Brain pericyte (primary cell): ENCODE measurements at places on chromosomes 1 and 21.

GRCh38 chr1:157288006-157288405 lies 149.8 kb upstream of the ETV3 start:
- DNase-seq = no peak

- DNase-seq = no peak
Measured at GRCh38 chr1:59039551-59039950, 255.7 kb upstream of the JUN start.

DNA sequence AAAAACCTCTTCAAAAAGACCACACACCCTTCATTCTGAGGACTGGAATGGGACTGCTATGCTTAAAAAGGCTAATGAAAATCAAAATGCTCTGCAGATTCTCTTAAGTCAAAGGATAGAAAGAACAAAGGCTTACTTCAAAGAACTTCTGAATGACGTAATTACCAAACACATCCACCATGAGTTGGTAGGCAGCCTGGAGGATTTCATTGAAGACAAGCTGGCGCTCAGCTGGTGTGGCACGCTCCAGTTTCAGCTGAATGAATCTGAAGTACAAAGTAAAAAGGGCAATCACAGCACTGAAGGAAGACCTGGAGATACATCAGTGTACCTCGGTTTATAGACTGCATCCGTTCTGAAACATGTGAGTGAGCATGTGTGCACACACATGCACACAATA lies 43.5 kb upstream of the SDC3 start:
- DNase-seq = no peak

DNA sequence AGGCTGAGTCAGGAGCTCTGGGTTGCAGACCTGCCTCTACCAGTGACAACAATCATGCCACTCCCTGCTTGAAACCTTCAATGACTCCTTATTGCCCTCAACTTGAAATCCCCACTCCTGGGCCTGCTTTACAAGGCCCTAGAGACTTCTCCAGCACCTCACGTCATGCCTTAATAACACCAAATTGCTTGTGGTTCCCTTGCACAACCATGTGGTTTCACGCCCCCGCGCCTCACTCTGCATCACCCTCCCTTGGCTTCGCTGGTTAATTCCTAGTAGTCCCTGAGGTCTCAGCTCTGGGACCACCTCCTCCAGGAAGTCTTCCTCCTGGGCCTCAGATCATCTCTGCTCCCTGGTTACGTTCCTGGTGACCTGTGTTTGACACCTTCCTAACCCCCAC lies 33.0 kb downstream of the EPHA2 start:
- DNase-seq = no peak

DNA sequence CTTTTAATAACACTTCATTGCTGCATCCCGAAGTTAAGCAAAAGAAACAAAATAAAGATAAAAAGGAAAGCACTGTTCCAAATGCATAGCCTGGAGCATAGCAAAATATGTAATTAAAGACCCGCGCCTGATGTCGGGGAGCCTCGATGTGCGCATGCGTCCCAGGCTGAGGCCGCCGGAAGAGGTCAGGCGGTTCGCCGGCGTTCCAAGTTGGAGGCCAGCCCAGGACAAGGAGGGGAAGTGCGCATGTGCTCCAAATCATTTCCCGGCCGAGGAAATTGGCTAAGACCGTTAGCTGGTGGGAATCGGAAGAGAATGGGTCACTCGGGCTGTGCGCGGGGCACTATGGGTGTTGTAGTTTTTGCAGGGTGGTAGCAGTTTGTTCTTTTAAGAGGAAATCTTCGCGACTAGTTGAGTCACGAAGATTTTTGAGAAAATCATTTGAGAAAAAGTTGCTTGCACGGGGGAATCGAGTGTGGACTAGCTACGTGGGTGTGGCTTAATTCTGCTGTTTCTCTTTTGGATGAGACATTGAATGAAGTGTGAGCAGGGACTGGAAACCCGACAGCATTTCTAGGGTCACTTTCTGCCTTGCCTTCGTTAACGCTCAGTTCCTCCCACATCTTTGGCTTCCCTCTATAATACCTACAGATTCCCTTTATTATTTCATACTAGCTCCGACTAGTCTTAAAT lies 31.0 kb upstream of the CD1D start:
- DNase-seq = peak; percentile 82

- DNase-seq = no peak
Measured at GRCh38 chr1:63607322-63607721, 14.1 kb downstream of the PGM1 start.

GRCh38 chr1:12644829-12645228 lies 944 bp downstream of the AADACL4 start:
- no peak for DNase-seq

DNA sequence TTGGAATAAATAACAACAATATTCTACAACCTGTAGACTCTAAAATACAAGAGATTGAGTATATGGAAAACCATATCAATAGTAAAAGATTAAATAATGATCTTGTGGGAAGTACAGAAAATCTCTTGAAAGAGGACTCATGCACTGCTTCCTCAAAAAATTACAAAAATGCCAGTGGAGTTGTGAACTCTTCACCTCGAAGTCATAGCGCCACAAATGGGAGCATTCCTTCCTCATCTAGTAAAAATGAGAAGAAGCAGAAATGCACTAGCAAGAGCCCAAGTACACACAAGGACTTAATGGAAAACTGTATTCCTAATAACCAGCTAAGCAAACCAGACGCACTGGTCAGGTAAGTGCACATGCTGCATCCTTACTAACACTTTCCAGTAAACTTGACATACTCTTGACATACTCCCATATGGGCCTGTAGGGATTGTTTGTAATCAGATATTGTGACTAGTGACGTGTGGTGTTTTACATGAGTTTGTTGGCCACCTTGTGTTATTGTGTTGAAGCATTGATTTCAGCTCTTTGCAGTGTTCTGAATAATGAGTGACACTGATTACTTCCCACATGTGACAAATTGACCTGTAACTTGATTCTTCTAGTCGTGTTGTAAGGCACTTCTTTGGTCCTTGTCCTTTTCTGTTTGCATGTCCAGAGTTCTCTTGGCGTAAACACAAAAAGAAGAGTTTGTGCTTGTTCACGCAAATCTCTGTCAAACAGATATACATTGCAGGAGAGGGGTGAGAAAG lies 28.0 kb downstream of the MACO1 start:
- DNase-seq = no peak

GRCh38 chr21:24025101-24025500 lies 1582.2 kb downstream of the MRPL39 start:
- DNase-seq = no peak

- no peak for DNase-seq
Measured at GRCh38 chr1:75612976-75613375, 2.1 kb upstream of the SLC44A5 start.

DNA sequence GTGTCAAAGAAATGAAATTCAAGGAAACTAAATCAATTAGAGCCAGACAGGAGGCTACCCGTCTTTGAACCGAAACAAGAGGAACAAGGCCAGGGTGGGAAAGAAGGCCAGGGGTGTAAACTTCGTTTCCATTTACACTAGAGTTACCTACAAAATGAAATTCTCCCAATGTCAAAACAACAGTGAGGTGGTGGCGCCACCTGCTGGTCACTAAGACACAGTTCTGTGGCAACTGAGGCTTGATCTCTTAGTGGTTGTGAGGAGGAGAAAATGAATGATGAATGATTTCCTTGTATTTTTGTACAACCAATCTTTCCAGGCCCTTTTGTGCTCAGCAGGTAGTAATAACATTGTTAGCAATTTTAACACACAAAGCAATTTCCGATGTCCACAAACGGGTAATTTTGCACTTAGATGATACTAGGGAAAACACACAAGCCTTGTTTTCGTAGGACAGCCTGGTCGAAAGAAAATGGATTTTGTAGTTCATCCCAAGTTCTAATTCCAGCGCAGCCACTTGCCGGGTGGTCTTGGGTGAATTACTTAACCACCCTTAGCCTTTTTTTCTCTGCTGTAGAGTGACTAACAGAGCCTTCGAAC lies 54.8 kb upstream of the SOD1 start:
- DNase-seq = no peak

- no peak for DNase-seq
Measured at GRCh38 chr1:56808410-56808809, 10.8 kb downstream of the FYB2 start.

- no peak for DNase-seq
Measured at GRCh38 chr1:67880056-67880601, 46.9 kb upstream of the GNG12 start.

- DNase-seq = no peak
Measured at GRCh38 chr1:76158126-76158525, 83.6 kb downstream of the ST6GALNAC3 start.

- no peak for DNase-seq
Measured at GRCh38 chr1:155691992-155692528, 3.2 kb downstream of the DAP3 start.

DNA sequence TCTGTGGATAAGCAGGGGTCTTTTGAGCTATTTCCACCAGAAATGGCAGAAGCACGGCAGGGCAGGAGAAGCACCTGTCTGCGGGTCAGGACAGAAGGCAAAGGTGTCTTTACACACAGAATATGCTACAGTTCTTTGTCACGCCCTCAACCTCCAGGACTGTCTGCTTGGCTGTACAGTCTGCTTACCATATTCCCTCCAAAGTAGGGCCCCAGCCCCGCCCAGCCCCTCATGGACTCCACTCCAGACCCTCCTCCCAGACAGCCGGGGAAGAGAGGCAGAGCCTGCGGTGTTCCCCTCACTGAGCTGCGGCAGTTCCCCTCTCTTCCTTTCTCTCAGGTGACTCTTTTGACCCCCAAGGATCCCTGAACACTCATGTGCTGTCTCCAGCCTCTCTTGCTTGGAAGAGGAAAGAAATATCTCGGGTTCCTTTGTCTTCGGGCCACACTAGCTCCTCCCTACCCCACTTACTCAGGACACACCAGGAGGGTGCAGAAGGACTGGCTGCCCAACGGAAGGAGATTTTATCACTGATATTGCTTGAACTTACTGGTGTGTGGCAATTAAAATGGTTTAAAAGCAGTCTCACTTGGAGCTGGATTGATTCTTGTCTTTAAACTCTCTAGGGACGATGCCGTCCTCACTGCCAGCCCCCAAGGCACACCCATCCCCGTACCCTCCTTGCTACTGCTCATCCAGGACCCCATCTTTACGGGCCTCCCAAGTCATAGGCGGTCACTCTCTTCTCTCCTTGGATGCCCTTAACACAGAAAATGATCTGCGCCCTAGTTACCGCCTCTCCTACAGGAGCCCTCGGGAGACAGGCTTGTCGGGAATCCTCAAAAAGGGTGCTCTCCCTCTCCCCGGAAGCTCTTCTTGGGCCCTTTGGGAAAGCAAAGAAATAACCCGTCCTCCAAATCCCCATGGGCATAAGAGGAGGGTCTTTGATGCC lies 169.7 kb downstream of the TOMM20 start:
- DNase-seq = no peak

DNA sequence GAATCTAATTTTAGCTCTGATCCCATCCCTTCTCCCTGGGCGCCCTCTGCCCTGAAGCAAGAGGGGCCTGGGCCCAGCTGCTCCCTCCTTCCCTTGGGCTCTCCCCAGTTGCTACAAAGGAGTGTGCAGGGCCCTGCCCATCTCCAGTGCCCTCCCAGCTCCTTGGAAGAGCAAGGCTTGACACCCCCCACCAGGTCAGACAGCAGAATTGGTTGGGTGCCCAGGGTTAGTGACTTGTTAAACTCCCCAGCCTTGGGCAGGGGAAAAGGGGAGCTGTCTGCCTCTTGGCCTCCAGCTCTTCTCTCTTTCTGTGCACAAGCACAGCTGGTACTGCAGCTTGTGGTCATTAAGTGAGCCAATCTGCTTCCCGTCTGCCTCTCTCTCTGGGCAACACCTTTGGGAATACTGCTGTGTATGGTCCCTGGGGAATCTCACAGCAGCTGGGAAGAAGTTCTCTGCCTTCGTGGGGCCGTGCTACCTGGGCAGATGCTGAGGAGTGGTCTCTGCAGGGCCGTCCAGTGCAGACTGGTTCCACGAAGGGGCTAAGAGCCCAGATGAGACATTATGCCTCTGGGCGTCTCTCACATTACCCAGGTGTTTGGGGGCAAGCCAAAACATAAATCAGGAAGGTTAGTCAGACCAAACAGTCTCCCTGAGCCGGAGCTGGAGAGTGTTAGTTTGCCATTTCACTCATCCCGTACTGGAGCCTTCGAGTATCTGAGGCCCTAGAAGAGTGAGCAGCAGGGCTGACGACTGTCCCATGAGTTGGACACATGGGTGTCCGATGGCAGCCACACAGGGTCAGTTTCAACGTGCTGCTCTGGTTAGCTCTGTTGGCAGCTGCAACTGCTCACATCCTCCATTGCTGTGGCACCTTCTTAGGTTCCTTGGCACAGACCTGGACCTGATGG lies 37.3 kb downstream of the TMEM53 start:
- DNase-seq = no peak

GRCh38 chr1:23399229-23399628 lies 25.3 kb downstream of the TCEA3 start:
- DNase-seq = no peak

- DNase-seq = no peak
Measured at GRCh38 chr1:232382671-232383070, 247.3 kb downstream of the SIPA1L2 start.

- DNase-seq = peak; percentile 81
Measured at GRCh38 chr1:23376890-23377811, 7.5 kb upstream of the ZNF436 start.

DNA sequence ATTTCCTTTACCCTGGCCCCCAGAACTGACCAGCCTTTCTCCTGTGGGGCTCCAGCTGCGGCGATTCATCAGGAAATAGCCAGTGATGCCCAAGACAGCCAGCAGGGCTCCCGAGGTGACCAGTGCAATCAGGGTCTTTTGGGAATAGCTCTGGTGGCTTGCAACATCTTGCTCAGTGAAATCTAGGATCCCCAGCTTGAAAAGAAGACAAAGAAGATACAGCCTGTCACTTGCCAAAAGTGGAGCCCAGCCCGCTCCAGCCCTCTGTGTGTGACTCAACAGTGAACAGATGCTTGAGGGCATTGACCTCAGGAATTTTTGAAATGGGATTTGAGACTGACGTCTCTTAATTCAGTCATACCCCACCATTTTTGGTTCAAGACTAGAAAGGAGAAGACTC lies 22.3 kb downstream of the CD34 start:
- DNase-seq = no peak

DNA sequence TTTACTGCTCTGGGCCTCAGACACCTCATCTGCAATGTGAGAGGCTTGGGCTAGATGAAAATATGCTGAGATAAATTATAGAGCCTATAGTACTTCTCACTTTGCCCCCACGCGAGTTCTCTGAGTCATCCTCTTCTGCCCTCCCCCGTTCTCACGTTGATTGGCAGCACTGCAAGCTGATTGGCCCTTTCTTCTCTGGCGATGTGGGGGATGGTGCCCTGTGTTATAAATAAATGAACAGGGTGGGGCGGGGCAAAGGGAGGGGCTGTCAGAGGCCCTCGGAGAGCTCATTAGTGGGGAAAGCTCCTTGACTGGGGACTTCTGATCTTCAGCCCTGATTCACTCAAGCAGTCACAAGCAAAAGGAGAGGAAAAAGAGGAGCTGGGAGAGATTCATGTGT lies 64.3 kb upstream of the ZC3H12A start:
- no peak for DNase-seq
